Renal cortical epithelial cell (primary cell): ENCODE measurements at places on chromosomes 12 and 14.

- DNase-seq = no peak
These were observed 51.5 kb downstream of the PSMA6 start for GRCh38 chr14:35343702-35344101.

- no peak for DNase-seq
These were observed 79.2 kb upstream of the USP44 start for GRCh38 chr12:95630496-95630895.

- DNase-seq = no peak
These were observed 2.0 kb upstream of the TRIM9 start for GRCh38 chr14:51096870-51097269.

- no peak for DNase-seq
These were observed 393.2 kb downstream of the BCAT1 start for GRCh38 chr12:24555730-24556129.

- no peak for DNase-seq
These were observed 150.3 kb downstream of the LRRK2 start for GRCh38 chr12:40375076-40375475.

- DNase-seq = no peak
These were observed 47.2 kb downstream of the CCDC91 start for GRCh38 chr12:28237423-28237822.

DNA sequence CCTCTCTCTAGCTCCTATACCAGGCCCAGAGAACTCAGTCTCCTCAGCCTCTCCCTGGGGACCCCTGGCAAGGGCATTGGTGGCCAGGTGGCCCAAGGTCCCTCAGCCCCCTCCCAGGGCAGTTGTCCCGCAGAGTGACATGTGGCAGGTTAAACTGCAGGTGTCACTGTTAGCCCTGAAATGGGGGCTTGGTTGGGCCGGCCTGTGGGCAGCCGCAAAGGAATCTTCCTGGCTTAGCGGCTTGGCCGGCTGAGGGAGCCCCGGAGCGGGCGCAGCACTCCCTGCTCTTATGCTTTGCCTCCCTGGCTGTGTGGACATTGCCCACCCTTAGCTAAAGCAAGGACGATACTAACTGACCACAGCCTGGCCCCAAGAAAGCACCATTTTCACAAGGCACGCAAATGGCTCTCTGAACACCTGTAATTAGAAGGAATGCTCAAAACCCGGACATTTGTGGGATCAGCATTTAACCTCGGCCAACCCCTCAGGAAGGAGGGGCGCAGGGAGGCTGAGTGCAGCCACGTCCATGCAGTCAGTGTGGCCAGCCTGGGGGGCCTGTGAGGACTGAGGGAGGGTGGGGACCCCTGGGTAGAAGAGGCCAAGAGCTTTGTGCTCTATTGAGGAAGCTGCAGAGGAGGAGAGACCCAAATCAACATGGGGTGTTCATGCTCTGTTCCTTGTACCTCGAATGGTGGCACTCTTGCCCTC is 82.2 kb downstream of the PAPOLA start:
- DNase-seq = peak; percentile 18

GRCh38 chr14:96039633-96040311 is 610 bp downstream of the C14orf132 start:
- DNase-seq = no peak

DNA sequence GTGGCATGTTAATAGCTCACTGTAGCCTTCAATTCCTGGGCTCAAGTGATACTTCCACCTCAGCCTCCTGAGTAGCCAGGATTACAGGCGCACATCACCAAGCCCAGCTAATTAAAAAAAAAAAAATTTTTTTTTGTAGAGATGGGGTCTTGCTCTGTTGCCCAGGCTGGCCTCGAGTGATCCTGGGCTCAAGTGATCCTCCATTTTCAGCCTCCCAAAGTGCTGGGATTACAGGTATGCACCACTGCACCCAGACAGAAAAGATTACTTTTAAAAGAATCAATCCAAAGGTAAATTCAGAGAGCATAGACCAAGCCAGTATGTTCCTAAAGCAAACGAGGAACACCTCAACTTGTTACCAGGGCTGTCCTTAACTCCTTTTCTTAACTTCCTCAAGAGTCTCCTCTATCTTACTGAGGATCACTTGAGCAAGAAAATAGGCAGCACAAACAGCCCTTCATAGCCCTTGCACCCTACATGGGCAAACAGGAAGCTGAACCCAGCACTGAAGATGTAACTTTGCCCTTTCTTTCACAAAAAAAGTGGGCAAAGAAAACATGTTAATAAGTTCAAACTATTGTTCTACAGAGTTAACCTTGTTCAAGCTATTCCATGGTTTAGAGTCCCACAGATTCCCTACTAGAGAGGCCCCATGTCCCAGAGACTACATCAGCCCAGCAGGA is 11.3 kb downstream of the CS start:
- no peak for DNase-seq

GRCh38 chr14:68543516-68543915 is 249.4 kb downstream of the ZFP36L1 start:
- DNase-seq = no peak

DNA sequence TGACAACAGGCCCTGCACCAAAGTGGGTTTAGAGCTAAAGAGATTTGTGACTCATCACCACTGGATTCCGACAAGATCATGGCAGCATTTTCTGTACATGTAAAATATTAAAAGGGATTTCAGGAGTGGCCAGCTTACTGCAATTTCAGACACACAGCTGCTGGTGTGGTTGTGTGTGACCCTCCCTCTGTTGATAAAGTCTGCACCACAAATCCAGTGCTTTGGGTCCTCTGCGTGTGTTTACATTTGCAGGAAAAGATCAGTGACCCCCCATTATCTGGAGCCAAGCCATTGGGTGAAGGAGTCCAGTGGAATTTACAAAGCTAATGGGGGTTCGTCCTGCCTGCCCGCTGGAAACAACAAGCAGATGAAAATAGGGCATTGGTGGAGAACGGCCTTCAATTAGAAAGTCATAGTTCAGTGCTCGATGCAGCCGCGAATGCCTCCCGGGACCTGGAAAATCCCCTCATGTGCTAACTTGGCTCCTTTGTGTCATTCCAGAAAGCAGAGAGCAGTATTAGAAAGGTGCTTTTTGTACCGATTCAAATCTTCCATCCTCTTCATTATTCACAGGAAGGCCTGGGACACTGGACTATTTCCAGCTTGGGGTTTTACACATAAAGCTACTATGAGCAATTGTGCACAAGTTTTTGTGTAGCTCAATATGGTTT is 188.5 kb upstream of the TMEM132C start:
- no peak for DNase-seq

DNA sequence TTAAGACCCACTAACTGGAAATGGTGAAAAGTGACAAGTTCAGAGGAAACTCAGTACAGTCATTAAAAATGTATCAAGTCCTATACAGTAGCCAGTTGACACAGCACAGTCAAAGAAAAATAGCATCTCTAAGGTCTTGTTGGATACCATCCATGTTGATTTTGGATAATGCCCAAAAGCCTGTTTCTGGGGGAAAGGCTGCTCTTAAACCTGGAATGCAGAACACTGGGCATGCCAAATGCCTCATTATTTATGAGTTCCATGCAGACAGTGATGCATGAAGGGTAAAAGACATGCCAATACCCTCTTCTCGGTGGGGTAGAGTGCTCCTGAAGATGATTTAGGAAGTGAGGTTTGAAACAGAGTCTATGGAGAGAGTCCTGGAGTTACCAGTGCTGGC is 29.6 kb downstream of the KCNK13 start:
- DNase-seq = peak; percentile 80

DNA sequence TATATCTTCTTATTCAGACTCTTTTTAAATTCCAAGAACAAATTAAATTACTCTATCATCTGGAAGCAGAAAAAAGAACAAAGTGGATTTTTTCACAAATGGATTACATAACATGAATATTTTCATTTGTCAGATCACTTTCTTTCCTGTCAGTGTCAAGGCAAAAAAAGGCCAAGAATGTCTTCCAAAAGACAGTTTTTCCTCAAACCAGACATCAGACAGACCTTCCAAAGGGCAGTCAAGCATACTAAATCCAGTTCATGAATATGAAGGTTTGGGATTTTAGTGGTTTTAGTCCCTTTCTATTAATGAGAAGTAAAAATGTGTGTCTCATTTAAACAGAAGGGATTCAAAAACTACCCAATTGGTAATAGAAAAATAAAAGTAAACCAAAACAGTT is 336.0 kb downstream of the CEP128 start:
- no peak for DNase-seq

GRCh38 chr14:94550041-94550440 is 11.2 kb upstream of the SERPINA4 start:
- no peak for DNase-seq

GRCh38 chr12:89348894-89349699 is 3.2 kb downstream of the DUSP6 start:
- DNase-seq = peak; percentile 40

DNA sequence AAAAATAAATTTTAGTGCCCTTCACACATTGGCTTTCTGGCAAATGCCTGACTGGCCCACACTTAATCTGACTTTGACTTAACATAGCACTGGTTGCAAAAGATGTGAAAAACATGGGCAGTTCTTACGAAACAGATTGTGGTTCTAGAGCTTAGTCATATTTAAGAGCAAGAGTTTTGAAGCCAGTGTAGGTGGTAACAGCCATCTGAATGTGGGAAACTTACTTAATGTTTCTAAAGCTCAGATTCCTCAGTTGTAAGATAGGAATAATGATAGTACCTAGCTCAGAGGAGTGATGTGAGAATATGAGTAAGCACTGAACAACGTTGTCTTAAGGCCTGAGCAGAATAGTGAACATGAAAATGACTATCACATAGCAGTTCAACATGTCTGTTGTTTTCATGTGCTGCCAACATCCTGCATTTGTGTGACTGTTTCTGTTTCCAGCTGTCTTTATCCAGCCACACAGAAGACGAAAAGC is 262.7 kb downstream of the SYT1 start:
- peak; percentile 91 for DNase-seq

GRCh38 chr14:96135285-96135684 is 69.4 kb upstream of the BDKRB2 start:
- DNase-seq = no peak

DNA sequence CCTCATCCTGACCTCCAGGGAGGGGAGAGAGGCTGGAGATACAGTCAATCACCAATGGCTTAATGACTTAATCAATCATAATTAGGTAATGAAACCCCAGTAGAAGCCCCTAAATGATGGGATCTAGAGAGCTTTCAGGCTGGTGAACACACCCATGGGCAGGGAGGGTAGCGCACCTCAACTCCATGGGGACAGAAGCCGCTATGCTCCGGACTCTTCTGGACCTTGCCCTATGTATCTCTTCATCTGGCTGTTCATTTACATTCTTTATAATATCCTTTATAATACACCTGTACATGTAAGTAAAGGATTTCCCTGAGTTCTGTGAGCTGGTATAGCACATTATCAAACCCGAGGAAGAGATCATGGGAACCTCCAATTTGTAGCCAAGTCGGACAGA is 205.9 kb downstream of the STXBP6 start:
- DNase-seq = no peak

GRCh38 chr12:99984271-99985128 is at the start of gene ANKS1B:
ANKS1B (minus strand) TSS chr12:99984936; CDS start chr12:99984237, 699 bp downstream.
- DNase-seq = no peak

GRCh38 chr14:61184112-61184511 is 97.0 kb downstream of the TMEM30B start:
- peak; percentile 82 for DNase-seq

GRCh38 chr12:23421556-23421955 is 527.9 kb downstream of the SOX5 start:
- no peak for DNase-seq

GRCh38 chr14:64973026-64973442 is 898 bp upstream of the RAB15 start:
- DNase-seq = no peak

DNA sequence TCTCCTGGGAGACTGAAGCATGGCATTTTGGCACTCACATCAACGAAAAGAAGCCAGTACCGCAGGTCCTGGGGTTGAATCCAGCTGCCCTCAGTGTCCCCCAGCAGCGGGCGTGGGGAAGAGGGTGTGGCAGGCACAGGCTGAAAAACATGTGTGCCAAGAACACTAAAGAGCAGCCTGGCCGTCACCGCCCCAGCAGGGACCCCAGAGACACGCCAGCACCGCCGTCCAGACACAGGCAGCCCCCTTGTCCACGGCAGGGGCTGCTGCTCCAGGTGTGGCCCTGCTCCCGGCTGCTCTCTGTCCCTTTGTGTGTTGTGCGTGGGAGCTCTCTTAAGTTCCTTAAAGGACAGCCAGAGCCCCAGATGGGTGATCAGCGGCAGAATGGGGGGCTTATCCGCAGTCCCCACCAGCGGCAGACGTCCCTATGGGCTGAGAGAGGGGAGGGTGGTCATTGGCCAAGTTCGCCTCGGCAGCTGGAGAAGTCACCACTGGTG is 556 bp downstream of the PHETA1 start:
- DNase-seq = no peak

- DNase-seq = no peak
These were observed 16.3 kb downstream of the RAPGEF3 start for GRCh38 chr12:47742253-47742825.

GRCh38 chr12:112419297-112420133 is 768 bp downstream of the PTPN11 start:
- DNase-seq = peak; percentile 76

- no peak for DNase-seq
These were observed 31.8 kb upstream of the CLEC4E start for GRCh38 chr12:8572507-8572906.

GRCh38 chr12:22335794-22336166 is 1.3 kb upstream of the ST8SIA1 start:
- no peak for DNase-seq

DNA sequence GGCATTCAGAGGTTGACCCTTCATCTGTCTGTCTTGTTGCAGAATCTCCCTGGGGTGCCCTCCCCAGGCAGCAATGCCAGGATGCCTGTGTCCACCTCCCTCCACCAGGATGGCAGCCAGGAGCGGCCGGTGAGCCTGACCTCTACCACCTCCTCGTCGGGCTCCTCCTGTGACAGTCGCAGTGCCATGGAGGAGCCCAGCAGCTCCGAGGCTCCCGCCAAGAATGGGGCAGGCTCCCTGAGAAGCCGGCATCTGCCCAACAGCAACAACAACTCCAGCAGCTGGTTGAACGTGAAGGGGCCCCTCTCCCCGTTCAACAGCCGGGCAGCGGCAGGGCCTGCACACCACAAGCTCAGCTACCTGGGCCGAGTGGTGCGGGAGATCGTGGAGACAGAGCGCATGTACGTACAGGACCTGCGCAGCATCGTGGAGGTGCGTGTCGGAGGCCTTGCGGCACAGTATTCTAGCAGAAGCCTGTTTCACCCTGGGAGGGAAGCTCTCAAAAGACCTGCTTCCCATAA is 23.4 kb downstream of the PLEKHG3 start:
- DNase-seq = no peak

DNA sequence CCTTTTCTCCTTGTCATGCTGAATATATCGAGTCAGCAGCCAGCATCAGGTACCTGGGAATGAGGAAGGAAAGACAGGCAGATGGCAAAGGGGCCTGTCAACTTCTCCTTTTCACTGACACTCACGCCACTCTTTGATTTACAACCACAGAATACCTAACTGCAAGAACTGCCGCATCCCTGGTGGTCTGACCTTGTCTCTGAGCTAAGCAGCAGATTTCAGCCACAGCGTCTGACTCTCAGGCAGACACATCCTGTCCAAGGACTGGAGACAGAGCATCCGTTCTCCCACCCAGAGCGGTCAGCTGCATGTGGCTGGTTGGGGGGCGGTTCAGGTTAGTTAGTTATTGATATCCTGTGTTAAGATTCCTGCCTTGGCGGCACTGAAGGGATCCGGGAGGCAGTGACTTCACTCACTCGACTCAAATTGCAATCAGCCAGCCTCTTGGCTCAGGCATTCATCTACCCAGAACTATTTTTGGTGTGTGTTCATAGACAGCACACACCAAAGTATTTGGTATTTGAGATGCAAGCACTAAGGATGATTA is 11.2 kb upstream of the MAP1LC3B2 start:
- DNase-seq = peak; percentile 86
